GM18507 (cell line): ENCODE measurements at places on chromosomes 7 and 10.

DNA sequence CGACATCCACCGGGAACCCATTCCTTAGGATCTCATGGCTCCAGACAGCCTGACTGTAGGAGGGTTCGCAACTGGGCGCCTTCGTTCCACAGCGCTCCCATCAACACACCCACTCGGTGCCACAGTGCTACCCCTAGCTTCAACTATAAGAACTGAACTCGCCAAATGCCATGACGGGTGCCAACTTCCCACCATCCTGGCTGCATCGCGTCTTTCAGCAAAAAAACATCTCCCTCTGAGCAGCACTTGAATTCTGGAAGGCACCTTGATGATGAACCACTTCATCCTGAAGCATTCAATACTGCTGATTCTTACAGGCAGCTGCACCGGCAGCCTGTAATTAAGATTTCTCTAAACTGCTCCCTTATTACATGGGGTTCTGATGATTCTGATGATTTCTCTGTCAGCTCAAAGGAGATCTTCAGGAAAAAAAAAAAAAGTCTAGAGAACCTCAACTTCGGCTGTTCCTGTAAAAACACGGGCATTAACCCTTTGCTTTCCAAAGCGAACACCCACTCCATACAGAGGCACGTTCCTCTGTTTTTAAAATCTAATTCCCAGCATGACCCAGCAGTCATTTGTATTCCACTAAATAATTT, 1.3 kb downstream of the CYTH3 start:
- no peak for DNase-seq

GRCh38 chr7:91112902-91113341, 151.3 kb upstream of the FZD1 start:
- no peak for DNase-seq

DNA sequence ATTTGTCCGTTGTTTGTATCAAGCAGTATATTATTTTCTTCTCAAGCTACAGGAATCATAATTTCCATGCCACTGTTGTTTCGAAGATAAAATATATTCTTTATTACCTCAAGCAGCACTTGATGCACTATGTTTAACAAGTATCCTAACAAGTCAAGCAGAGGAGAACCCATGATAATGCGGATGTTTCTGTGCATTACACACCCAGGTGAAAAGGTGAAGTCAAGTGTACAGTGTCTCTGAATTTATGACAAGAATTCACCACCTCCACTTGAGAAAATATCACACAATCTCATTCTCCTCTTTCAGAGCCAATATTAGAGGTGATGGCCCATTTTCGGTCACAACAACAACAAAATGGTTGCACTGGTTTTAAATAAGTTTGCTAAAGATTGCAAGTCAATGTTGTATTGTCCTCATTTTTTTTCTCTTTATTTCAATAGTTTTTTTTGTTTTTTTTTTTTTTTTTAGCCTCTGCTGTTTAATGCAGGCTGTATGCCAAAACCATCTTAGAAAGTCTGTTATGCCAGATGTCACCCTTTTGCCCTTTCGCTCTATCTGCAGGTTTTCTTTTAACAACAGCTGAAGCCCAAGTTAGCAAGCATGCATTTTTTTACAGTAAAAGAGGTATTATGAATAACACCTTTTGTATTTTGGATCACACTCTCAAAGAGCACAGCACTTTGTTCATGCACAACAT, 568.7 kb upstream of the LRRN3 start:
- DNase-seq: no peak

- no peak for DNase-seq
Measured at GRCh38 chr10:133459454-133460207, 5.9 kb downstream of the SCART1 start.

- DNase-seq: no peak
Measured at GRCh38 chr7:139830782-139831501, 1.9 kb downstream of the TBXAS1 start.

- no peak for DNase-seq
Measured at GRCh38 chr10:32169556-32169955, 113.3 kb upstream of the KIF5B start.

GRCh38 chr10:120741396-120741795, 109.8 kb upstream of the WDR11 start:
- DNase-seq: no peak

- DNase-seq: no peak
Measured at GRCh38 chr10:21208666-21209316, 311.7 kb upstream of the NEBL start.

GRCh38 chr10:522350-522749, 167.1 kb downstream of the DIP2C start:
- no peak for DNase-seq

DNA sequence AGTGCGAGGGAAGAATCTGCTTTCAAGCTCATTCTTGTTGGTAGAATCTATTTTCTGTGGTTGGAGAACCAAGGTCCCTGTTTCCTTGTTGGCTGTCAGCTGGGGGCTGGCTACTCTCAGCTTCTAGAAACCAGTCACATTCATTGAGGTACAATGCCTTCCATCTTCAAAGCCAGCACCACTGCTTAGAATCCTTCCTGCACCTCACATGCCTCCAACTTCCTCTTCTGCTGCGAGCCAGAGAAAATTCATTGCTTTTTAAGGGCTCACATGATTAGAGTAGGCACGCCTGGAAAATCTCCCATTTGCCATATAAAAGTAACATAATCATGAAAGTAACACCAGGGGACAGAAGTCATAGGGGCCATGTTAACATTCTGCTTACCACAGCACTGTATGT, 28.7 kb downstream of the TES start:
- DNase-seq: no peak

- DNase-seq: peak; percentile 9
Measured at GRCh38 chr10:100696477-100696901, 48.9 kb upstream of the PAX2 start.

DNA sequence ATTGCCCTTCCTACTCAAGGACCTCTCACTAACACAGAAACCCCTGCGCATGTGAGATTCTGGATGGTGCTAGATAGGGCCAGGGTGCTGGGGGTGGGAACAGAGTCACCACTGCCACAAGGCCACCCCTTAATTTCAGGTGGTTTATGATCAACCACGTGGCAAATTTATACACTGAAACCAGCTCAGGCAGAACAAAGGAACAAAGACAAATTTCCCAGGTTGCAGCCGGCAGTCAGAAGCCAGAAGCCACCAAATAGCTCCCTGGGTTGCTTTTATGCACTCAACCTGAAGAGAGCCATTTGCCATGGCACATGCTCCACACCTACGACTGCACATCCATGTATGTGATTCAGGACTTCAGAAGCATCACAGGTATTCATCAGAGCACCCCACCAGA, 2.5 kb downstream of the VOPP1 start:
- no peak for DNase-seq

DNA sequence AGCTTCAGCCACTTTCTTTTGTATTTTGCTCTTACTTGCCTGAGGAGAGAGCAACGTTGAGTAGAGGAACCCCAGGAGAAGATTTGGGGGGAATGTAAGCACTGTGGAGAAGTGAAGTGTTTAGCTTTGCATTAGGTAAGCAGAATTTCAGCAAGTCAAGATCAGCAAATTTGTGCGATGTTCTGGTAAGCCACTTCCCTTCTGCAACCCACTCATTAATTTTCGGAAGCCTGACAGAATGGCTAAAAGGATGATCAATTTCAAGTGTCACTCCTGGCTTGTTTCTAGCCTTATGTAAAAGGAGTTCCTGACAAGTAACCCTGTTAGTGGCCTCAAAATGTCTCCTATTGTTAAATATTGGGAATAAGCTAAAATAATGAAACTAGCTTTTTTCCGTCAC, 48.5 kb upstream of the NXPH1 start:
- DNase-seq: no peak

DNA sequence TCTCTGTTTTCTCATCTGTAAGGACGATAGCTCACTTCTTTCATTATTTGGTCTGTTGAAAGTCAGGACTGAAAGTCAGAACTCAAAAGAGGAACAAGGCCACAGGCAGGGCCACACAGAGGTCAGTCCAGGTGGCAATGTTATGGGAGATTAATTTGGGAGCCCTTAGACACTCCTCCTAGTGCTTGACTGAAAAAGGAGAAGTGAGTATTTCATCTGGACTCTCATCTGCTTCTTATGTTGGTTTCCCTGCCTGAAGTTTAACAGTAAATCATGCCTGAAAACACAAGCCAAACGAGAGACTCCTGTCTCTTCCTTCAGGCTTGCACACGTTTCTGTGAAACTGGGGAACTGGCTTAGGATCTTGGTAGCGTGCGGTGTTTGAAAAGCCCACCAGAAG, 248.5 kb downstream of the BUB3 start:
- DNase-seq: peak; percentile 48

DNA sequence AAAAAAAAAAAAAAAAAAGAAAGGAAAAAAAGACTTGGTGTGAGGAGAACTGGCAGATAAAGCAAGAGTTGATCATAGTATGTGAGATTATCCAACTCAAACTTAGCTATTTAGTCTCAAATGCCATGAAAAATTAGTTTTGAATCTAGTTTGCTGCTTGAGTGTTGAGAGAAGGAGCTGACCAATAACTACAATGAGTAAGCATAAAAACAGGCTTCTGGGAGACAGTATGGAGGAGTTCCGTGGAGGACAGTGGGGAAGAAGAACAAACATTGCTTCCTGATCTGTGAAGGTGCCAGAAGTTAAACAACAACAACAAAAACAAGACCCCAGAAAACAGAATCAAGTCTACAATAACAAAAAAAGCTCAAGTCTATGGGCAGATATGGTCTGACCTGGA, 317.1 kb upstream of the POT1 start:
- no peak for DNase-seq

DNA sequence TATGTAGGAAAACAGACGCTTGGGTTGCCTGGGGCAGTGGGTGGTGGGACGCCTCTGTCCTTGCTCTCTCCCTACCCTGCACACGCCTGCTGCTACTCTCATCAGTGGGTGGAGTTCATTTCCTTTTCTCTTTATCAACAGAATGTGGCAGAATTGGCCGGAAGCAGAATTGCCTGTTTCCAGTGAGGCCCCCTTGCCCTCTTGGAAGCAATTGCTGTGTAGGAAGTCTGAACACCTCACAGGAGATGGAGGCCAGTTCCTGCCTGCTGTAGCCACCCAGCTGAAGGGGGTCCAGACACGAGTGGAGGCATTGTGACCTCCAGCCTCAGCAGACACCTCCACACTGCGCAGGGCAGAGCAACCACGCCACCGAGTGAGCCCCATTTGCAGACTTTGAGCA, 331.6 kb upstream of the ZNF32 start:
- DNase-seq: no peak

DNA sequence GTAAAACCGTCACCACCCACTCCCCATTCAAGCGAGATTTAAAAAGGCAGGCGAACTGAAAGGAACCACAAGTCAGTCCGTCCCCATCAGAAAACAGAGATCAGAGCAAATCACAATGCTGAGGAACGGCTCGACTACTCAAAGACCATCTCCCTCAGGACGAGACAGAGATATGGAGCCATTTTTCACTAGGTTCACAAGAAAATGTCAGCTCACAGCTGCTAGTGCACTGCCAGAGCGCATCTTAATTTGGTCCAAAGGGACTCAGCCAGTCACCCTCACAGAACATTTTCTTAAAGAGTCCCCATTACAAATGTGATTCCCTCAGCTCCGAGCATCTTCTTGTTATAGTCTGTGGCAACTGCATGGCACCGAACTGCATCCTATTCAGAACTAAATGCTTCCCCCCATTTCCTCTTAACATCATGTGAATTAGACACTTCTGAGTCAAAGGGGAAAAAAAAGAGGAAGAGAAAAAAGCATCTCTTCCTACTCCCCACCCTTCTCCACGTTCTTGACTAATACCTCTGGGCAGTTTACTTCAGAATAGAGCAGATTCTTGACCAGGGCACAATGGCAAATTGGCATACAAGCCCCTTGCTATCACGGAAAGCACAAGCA, 683.9 kb downstream of the MAGI2 start:
- DNase-seq: peak; percentile 8

GRCh38 chr10:22685926-22686325, 28.5 kb downstream of the PIP4K2A start:
- no peak for DNase-seq

- no peak for DNase-seq
Measured at GRCh38 chr10:75208181-75208580, 2.4 kb upstream of the VDAC2 start.

DNA sequence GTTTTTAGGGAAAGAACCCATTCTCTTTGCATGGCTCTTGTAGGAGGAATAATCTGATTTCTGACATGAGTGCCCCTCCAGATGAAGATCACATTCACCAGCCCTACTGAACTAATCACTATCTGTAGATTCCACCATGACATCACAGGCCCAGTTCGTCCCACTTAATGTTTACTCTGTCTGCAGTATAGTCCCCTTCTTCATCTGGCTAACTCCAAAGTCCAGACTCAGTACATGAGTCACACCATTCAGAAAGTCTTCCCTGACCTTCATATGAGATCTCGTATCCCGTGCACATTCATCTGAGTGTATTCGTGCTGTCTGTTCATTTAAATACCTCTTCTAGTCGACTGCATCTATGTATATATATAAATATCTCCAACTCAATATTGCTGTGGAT, 366.5 kb upstream of the AKR1E2 start:
- no peak for DNase-seq

- no peak for DNase-seq
Measured at GRCh38 chr7:149373089-149373488, 87.8 kb downstream of the ZNF777 start.

GRCh38 chr10:132606536-132607316, 69.1 kb downstream of the INPP5A start:
- no peak for DNase-seq

- no peak for DNase-seq
Measured at GRCh38 chr7:139817249-139817648, 11.8 kb upstream of the TBXAS1 start.

GRCh38 chr7:82985144-82985802, 177.4 kb downstream of the PCLO start:
- DNase-seq: no peak
